Caco-2 (cell line): ENCODE measurements at places on chromosomes 6 and 20.
A peak's percentile ranks its signal among the peaks of the same experiment; 100 is the strongest.

- no peak for DNase-seq
Observed at GRCh38 chr6:165846123-165846966, 183.3 kb upstream of the PDE10A start.

- DNase-seq, result no peak
Observed at GRCh38 chr6:127570739-127571389, 6.1 kb upstream of the C6orf58 start.

GRCh38 chr20:7257692-7258466, 490.4 kb downstream of the BMP2 start:
- no peak for DNase-seq

DNA sequence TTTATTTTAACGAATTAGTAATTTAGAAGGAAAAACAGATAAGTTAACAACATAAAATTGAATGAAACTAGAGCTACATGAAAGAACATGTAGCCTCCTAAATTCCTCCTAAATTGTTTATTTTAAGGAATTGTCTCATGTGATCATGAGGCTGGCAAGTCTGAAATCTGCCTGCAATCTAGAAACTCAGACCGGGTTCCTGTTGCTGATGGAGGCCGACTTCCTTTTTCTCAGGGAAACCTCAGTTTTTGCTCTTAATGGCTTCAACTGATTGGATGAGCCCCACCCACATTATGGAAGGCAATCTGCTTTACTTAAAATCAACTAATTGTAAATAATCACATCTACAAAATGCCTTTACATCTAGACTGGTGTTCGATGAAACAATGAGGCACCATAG, 267.6 kb upstream of the PRND start:
- DNase-seq, result no peak

DNA sequence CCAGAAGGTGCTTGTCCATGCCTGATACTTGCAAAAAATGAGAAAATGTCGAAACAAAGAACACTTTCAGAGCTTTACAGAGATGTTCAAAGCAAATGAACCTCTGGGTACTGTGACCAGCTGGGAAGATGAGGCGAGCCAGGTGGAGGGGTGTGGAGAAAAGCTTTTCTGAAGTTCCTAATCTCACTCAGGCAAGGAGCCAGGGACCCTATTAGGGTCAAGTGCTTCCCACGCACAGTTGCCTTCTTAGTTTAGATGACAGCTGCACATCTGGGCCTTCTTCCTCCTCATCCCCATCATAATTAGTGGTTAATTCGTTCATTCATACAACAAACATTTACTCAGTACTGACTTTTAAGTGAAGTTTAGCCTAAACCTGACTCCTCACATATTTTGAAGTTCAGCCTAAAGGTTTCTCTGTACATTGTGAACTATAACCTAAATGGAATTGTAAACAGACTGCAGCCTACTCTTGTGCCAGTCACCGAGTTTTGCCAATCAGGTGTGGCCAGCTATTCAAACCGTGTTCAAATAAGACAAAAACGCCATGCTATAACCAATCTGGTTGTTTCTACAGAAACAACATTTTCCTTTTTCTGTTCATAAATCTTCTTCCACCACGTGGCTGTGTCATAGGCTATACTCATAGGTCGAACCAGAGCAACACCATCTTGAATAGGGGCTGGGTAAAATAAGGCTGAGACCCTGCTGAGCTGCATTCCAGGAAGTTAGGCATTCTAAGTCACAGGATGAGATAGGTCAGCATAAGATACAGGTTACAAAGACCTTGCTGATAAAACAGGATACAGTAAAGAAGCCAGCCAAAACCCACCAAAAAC, 19.3 kb upstream of the AHCY start:
- no peak for DNase-seq

GRCh38 chr6:98777762-98778161, 56.6 kb upstream of the POU3F2 start:
- no peak for DNase-seq

DNA sequence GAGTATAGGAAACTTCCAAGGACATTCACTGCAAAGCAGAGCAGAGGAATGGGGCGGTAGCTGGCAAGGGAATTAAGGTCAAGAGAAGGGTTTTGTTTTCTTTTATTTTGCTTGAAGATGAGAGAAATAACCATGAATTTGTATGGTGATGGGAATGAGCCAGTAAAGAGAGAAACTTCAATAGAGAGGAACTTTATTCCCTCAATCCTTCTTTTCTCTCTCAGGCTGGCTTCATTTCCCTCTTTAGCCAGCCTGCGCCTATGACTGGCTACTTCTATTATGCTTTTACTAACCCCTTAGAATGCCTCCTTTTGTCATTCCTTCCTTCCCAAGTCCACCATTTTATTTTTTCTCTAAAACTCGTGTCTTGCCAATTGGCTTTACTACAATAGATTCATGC, 101.4 kb upstream of the CEP85L start:
- DNase-seq, result no peak

DNA sequence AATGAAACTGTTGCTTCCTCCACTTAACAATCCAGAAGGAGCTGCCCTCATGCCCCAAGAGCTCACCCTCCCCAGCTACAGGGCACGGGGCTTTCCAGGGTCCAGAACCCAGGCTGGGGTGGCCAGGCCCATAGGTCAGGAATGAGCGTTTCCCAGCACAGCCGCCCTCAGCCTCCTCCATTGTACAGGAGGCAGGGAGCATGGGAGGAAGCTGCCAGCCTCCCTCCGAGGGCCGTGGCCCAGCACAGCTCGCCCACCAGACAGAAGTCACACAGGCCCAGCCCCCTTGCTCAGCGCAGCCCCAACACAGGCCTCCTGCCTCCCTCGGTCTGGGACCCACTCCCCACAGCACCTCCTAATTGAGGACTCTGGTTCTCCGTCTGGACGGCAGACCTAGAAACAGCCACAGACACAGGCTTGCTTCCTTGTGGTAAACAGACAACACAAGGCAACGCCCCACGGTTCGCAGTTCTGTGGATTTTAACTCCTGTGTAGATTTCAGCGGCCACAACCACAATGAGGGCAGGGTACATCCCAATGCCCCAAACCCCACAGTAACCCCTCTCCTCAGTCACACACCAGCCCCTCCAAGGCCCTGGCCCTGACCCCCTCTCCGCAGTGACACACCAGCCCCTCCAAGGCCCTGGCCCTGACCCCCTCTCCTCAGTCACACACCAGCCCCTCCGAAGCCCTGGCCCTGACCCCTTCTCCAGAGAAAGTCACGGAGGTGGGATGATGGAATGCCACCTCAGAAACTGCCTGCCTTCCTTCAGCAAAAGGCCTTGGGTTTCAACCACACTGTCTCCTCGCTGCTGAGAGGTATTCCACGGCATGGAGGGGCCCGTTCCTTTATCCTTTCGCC, 173.5 kb downstream of the DLL1 start:
- no peak for DNase-seq

DNA sequence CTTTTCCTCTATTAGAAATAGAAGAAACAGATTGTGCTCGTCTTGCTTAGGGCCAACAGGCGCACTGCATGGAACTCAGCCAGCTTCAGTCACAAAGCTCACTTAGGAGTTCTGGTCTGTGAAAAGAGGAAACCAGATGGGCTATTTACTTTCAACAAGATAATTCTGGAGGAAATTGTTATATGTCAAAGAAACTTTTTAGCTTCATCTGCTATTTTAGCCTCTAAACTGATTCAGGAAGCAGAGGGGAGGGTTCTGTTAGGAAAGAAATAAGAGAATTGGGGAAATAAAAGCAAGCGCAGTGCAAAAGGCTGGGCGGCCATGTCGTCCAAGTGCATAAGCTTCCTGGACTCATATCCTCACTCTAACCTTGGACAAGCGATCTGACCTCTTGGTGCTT, 21.3 kb downstream of the PRKN start:
- DNase-seq, result no peak

- no peak for DNase-seq
Observed at GRCh38 chr6:127200114-127200513, 66.5 kb upstream of the RNF146 start.

DNA sequence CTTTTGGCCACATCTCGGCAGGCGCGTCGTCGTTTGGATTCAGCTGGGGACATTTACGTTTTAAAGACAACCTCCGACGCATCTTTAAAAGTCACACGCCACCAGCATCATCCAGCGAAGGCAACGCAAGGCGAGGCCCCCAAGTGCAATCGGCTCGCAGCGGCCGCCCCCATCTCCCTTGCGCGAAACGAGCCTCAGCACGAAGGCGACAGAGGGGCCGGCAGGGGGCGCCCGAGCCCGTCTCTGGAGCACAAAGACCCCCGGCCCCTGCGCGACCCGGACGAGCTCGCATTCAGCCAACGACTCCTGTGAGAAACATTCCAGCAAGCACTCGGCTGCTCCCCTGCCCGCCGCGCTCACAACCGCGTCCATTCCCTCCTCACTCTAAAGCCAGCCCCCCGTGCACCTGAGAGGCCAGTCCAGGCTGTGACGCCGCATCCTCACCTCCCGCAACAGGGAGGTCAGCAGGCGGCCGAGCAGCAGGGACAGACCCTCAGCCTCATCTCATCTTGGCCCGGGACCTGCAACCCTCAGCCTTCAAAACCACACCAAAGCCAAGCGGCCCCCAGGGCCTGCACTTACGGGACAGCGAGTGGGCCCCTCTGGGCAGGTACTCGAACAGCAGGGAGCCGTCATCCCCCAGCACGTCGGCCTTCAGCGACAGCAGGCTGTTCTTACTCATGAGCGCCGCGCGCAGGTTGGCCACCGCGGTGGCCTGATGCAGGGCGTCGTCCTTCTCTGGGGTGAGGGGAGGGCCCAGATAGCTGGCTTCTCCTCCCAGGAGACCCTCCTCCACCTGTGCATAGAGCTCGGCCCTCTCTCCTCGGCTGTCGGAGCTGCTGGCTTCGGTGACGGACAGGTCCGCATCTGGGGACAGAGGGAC, 35.8 kb downstream of the SLC2A4RG start:
- DNase-seq, result no peak

GRCh38 chr6:7042654-7043545, 64.9 kb upstream of the RREB1 start:
- peak; percentile 68 for DNase-seq

DNA sequence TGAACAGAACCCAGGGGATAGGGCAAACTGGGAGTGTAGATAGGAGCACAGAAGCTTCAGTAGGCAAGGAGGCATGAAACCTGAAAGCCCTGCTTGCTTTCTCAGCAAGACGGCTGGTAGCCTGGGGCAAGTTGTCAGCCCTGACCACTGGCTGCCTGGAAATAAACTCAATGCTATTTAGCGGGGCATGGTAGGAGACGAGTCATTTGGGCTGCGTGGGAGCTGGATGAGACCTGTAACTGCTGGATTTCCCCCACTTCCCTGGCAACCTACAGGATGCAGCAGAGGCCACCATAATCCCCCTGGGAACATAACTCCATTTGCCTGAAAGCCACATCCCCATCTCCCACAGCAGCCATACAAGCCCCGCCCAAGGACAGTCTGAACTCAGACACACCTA, 332.6 kb upstream of the TBX18 start:
- no peak for DNase-seq

DNA sequence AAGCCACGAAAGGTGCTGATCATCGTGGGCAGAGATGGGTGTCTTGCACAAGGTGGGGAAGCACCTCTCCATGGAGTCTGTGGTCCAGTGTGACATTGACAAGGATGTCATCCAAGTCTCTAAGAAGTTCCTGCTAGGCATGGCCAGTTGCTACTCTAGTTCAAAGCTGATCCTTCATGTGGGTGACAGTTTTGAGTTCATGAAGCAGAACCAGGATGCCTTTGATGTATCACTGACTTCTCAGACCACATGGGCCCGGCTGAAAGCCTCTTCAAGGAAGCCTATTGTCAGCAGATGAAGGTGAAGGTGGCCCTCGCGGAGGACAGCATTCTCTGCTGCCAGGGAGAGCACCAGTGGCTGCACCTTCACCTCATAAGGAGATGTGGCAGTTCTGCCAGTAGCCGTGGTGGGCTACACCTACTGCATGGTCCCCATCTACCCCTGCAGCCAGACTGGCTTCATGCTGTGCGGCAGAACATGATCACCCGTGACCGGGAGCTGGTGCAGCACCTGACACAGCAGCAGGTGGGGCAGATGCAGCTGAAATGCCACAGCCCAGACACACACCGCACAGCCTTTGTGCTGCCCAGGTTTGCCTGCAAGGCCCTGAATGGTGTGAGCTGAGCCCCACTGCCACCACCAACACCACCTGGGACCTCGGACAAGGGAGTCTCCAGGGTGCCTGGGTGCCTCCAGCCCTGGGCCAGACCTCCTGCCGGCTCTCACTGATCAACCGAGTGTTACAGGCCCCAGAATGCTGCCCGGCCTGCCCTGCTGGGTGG, 75.0 kb upstream of the SULF2 start:
- DNase-seq, result no peak

GRCh38 chr20:37979021-37979985, 54.0 kb downstream of the TTI1 start:
- DNase-seq, result peak; percentile 30

GRCh38 chr20:39699166-39699725, 737.1 kb downstream of the DHX35 start:
- no peak for DNase-seq

DNA sequence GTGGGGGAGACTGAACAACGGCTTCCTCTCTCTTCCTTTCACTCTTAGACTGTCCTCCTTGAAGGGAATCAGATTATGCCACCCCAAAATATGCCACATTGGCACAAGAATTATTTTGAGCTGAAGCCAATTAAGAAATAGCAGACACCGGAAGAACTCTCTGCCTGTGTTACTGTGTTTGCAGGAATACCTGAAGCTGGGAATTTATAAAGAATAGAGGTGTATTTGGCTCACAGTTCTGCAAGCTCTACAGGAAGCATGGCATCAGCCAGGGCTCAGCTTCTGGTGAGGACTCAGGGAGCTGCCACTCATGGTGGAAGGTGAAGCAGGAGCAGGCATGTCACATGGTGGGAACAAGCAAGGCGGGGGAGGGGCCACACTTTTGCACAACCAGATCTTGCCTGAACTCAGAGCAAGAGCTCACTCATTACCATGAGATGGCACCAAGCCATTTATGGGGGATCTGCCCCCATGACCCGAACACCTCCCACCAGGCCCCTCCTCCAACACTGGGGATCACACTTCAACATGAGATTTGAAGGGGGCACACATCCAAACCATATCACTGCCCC, 46.0 kb downstream of the PCNA start:
- peak; percentile 45 for DNase-seq

GRCh38 chr6:4902363-4902762, 101.5 kb downstream of the RPP40 start:
- no peak for DNase-seq

- no peak for DNase-seq
Observed at GRCh38 chr20:1232286-1233111, 6.7 kb downstream of the RAD21L1 start.

- no peak for DNase-seq
Observed at GRCh38 chr6:109695468-109695867, 4.4 kb downstream of the FIG4 start.

DNA sequence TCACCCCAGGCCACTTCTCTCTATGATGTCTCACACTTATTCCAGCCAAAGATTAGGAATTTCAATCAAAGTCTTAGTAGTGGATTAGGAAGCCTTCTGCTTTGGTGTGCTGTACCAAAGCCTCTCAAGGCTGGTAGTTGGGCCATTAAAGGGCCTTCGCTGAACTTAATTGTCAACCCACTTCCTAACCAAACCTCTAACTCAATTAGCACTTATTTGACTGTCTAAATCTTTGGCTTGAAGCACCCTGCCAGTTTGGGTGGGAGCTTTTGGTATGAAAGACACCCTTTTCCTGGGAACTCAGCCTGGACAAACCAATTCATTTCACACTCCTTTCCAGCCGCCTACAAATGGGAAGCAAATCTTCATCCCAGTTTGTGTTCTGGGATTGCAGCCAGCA, 81.5 kb downstream of the BMP2 start:
- no peak for DNase-seq

GRCh38 chr6:155461556-155461955, 5.9 kb upstream of the NOX3 start:
- DNase-seq, result no peak

GRCh38 chr6:40806256-40806864, 219.2 kb upstream of the LRFN2 start:
- DNase-seq, result no peak
